ENCODE measurements at places on chromosomes 13 and 19.

DNA sequence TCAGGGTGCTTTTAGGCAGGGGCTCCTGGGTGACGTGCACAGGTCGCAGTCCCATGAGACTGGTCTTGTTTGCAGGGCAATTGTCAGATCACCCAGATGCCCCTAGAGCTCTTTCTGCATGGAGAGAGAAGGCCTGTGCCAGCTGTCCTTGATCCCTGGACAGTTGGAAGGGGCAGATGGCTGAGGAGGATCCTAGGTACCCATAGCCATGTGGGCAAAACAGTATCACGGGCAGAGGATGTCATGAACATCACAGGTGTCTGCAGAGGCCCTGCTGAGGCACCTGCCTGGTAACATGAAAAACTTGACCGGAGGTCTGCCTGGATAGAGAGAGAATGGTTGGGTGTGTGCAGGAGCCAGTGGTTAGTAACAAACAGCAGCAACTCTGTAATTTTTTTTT is 99.3 kb downstream of the ZNF536 start:
- DNase-seq = no peak

- DNase-seq = no peak
Observed at GRCh38 chr19:15294561-15294990, 37.8 kb downstream of the BRD4 start.

- no peak for DNase-seq
Observed at GRCh38 chr19:17503240-17503639, 8.2 kb upstream of the PGLS start.

DNA sequence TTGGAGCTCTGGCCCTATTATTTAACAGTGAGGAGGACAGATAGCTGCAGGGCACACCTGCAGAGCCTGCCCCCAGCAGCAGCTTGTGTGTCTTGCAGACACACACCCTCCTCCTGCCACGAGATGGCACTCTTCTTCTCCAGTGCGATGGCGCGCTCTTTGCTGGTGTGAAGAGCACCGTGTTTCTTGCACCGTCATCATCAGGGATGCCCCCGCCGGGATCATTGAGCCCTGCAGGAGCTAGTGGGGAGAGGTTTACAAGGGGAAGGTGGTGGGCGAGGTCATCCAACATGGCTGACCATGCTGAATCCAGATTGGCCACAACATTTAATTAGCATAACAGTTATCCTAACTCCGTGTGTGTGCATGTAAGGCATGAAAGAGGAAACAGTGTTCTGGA is 105.6 kb downstream of the RAB20 start:
- peak; percentile 80 for DNase-seq

- DNase-seq = no peak
Observed at GRCh38 chr19:40424637-40425449, 949 bp downstream of the SERTAD1 start.

DNA sequence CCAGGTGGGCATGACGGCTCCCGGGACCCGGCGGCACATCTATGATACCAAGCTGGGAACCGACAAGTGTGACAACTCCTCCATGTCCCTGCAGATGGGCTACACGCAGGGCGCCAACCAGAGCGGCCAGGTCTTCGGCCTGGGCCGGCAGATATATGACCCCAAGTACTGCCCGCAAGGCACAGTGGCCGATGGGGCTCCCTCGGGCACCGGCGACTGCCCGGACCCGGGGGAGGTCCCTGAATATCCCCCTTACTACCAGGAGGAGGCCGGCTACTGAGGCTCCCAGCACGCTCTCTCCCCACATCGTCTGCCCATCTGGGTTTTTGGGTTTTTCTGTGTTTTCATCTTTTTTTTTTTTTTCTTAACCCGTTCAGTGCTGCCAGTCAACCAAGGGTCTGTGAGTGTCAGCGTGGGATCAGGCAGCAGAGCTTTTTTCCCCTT is 2.3 kb upstream of the ABCA7 start:
- no peak for DNase-seq

- DNase-seq = no peak
Observed at GRCh38 chr13:19158526-19159174, 23.0 kb downstream of the TUBA3C start.

GRCh38 chr19:20470345-20471135 is 95.0 kb downstream of the ZNF737 start:
- DNase-seq = no peak

DNA sequence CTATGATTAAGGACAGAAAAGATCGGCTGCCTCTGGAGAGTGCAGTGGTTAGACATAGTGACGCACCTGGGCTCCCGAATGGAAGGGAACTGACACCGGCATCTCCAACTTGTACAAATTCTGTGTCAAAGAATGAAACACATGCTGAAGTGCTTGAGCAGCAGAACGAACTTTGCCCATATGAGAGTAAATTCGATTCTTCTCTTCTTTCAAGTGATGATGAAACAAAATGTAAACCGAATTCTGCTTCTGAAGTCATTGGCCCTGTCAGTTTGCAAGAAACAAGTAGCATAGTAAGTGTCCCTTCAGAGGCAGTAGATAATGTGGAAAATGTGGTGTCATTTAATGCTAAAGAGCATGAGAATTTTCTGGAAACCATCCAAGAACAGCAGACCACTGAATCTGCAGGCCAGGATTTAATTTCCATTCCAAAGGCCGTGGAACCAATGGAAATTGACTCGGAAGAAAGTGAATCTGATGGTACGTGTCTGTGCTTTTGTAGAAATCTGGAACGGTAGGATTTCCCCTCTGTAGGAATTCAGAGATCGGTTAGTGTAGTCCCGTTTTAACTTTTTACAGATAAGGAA is 16.9 kb downstream of the ERCC5 start:
- DNase-seq = no peak

DNA sequence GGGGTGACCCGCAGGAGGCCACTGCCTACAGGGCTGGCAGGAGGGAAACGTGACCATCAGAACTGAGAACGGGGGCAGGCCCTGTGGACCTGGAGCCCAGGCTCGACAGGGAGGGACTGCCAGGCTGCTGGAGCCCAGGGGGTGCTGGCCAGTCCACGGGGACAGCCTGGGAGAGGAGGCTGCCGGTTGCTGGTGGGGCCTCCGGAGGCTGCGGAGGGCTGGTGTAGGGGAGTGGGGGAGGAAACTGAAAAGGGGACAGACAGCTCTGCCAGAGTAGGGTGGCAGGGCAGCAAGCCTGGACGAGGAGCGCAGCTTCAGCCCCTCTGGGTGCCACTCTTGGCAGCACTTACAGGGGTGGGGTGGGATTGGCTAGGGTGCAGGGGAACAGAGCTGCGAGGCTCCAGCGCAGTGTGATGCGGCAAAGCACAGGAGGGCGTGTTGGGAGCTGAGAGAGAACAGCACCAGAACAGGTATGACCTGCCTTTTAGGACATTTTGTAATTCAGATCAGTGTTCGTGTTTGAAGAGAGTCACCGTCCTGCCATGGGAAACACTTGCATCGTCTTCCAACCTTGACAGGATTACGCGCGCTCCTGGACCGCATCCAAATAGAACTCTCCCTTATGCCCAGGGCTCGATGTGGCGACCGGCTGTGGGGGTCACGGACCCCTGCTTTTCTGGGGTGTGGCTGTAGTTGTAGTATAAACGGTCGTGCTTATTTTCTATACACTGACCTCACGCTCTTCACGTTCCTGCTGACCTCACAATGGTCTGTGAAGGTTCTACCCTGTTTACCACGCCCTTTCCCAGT is 19.9 kb upstream of the ARHGEF7 start:
- DNase-seq = no peak

GRCh38 chr13:22161871-22162270 is 491.0 kb downstream of the FGF9 start:
- no peak for DNase-seq

- no peak for DNase-seq
Observed at GRCh38 chr19:33274663-33275558, 27.4 kb downstream of the CEBPA start.

- no peak for DNase-seq
Observed at GRCh38 chr19:22607653-22608430, 26.3 kb upstream of the ZNF492 start.

- DNase-seq = no peak
Observed at GRCh38 chr19:45162608-45163143, 1.9 kb upstream of the NKPD1 start.

- no peak for DNase-seq
Observed at GRCh38 chr13:59631271-59631670, 532.5 kb downstream of the DIAPH3 start.

DNA sequence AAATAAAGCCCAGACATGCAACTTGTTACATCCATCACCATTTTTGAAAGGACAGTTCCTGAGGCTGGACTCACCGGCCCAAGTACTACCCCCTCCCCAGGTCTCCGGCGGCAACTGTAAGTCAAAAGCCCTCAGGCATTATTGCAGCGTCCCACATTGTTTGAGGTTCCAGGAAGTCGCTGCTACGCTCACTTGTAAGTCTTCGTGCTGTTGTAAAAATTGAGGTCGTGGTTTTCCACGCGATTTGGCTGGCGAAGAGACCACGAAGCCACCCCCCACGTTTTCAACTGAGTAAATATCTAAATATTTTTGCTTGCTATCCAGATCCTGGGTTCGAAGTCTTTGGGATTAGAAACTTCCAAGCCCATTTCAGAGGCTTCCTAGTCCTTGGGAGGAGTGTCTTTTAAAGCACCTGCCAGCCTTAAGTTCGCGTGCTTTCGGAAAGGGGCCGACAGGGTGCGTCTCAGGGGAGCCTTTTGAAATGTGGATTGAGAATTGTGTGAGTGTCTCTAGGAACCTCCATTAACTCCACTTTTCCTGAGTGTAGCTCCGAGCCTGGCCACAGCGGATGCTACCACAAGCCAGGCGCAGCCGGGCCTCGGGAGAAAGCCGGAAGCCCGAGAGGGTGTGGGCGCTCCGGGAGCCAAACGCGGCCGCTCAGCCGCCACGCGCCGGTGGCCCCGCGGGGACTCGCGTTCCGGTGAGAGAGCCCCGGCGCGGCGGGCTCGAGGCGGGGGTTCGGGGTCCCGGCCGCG is 434 bp upstream of the FNDC3A start:
- DNase-seq = peak; percentile 9

- DNase-seq = no peak
Observed at GRCh38 chr13:73547239-73547638, 488.4 kb downstream of the KLF5 start.

DNA sequence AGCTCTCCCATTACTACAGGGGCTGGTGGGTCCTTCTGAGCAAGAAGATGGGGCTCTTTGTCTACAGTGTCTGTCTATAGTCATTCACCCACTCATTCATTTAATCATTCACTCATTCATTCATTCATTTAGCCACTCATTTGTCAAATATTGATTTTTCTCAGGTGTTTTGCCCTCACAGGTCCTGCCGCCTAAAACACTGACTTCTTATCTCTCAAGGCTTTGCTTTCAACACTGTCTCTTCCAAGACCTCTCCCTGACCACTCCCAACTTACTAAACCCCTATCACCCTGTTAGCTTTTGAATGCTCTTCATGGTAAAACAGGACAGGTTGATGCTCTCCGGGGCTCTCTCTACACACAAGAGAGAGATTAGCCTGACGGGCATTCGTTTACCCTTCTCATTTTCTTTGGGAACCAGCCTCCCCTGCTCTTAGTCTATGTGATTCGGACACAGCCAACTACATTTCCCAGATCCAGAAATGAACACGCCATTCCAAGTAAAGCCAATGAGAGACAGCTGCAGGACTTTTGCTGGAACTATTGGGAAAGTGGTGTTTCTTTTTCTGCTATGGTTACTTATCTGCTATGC is 22.7 kb downstream of the FAM187B start:
- DNase-seq = no peak

GRCh38 chr13:30058429-30058828 is 208.0 kb upstream of the UBL3 start:
- no peak for DNase-seq

DNA sequence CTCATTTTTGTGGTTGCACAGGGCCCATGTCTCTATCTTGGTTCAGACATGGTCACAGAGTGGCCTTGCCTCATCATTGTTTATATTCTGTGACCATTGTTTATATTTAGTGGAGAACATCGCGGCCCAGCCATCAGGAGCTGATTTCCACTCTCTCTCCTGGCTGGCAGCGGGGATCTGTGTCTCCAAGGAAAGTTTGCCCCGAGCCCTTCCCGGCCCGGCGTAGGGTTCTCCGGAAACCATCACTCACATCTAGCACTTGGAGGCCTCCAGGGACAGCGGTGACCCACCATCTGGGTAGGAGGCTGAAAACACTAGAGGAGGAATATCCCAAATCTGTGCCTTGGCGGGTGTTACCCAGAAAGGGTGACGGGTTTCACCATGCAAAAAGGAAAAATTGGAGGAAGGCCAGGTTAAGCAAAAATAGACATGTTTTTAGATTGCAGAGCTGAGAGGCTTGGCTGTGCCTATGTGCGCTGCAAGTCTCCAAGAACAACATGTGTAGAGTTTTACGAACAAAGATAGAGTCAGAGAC is 726 bp upstream of the ZNF358 start:
- peak; percentile 92 for DNase-seq

DNA sequence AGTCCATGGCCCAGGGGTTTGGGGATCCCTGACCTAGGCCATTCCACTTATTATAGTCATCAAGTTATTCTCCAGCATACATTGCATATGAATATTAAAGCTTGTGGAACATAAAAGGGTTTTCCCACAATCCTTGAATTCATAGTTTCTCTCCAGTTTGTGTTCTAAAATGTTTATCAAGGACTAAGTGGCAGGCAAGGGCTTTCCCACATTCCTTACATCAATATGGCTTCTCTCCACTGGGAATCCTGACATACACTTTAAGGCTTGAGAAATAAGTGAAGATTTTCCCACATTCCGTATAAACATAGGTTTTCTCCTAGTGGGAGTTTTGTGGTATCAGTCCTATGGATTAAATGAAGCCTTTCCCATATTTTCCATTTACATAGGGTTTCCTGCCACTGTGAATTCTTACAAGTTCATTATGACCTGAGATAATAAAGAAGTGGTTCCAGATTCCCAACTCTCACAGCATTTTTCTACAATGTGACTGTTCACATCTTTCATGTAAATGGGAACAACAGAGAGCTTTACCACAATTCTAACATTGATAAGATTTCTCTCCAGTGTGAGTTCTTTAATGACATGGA is 14.5 kb downstream of the ZNF426 start:
- DNase-seq = no peak

DNA sequence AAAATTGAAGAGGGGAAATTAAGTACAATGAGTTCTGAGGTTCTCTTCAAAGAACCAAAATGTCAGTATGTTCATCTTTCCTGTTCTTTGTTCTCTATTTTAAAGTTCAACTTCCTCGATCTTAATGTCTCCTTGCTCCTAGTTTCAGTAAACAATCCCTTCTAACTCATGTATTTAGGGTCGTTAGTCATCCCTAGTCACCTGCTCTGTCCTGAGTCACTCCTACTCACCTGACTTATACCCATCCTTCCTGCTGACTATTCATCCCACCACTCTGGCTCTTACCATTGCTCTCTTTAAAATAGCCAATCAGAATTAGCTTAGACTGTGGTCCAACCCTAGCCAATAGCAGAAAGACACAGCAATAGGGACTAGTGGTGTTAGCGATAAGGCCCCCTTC is 24.3 kb downstream of the ZNF90 start:
- DNase-seq = no peak

All from H4 (cell line).